Activated naive CD4-positive, alpha-beta T cell (primary cell): ENCODE measurements at places on chromosomes 5 and 9.

- DNase-seq, result no peak
Observed at GRCh38 chr5:67747096-67747495, 468.5 kb upstream of the PIK3R1 start.

GRCh38 chr9:132947756-132948155, 3.3 kb upstream of the TSC1 start:
- DNase-seq, result no peak

DNA sequence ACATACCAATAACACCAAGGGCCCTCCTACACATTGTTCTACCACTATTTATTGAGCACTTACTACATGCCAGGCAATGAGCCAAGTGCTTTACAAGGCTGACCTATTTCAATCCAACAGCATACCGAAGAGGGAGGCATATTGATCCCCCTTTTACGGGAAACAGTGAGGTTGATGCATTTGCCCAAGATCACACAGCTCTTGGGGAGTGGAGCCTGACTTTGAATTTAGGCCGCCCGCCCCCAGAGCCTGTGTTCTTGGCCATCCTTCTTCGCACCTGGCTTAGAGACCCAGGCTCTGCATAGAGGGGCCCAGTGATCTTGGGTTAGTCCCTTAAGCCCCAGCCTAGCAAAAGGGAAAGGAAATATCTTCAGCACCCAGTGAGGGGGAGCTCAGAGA, 158.1 kb upstream of the IER5L start:
- no peak for DNase-seq

DNA sequence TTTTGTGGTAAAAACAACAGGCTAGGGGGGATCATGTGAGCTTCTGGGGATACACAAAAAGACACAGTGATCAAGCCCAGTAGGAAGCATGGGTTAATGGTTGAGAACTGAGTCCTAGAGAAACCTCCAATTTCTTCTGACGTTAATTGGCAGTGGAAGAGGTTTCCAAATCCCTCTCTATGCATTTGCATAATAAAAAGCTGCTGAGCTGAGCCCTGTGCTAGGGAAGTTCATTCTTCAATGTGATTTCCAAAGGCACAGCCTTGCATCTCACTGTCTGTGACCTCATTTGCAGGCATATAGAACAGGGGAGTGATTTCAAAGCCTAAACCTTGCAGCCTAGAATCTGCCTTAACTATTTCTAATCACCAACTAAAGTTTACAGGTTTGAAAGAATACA, 812 bp downstream of the DNAH5 start:
- no peak for DNase-seq

- DNase-seq, result no peak
Observed at GRCh38 chr5:134975843-134976242, 8.1 kb downstream of the CATSPER3 start.

DNA sequence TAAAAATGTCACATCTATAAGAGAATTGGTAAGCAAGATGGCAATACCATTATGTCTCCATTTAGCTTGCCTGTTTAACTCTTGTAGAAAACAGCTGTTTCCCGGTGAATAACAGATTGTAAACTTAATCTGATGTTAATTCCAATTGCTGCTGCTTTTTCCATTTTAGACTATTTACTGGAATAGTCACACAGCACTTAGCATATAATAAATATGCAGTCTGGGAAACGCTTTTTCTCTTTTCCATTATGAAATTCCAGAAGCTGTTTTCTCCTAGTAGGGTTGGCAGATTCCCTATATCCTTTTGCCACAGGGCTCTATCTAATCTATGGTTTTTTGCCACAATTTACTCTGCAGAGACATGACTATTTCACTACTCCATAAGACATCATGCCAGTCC, 148.0 kb downstream of the CEMIP2 start:
- no peak for DNase-seq
